ENCODE measurements at places on chromosomes 7 and 10. TPM values are rescaled to one million over a fixed set of nuclear protein-coding genes. Genes with fewer than 3 reads are reported as not detected.

Gene FKBP6
- not detected for total RNA-seq

Gene ECD
- 31.4 TPM for total RNA-seq

Gene FFAR4
- not detected for total RNA-seq

Gene HABP2
- total RNA-seq, result not detected

Gene OR2A1
- 0.42 TPM for total RNA-seq

Gene ZNF438
- 10.3 TPM for total RNA-seq

Gene ZNF37A
- 27.4 TPM for total RNA-seq

Gene RET
- total RNA-seq, result 2.2 TPM

Gene PLXDC2
- 38.9 TPM for total RNA-seq

Gene GLRX3
- 103 TPM for total RNA-seq

Gene MKX
- 39.5 TPM for total RNA-seq

Gene BHLHA15
- not detected for total RNA-seq

Gene C1QL3
- total RNA-seq, result 0.54 TPM
